SJSA1 (cell line): ENCODE measurements at places on chromosomes 12 and 14. TPM values are rescaled to one million over a fixed set of nuclear protein-coding genes. Genes with fewer than 3 reads are reported as not detected.
A peak's percentile ranks its signal among the peaks of the same experiment; 100 is the strongest.

GRCh38 chr12:120663741-120664140 is 23.2 kb upstream of the MLEC start:
- H3K4me1 ChIP-seq, result no peaks in the 10 kb centered on the region
- DNase-seq, result no peak
- H3K27ac ChIP-seq, result no peak overlapping the region
- H3K27me3 ChIP-seq, result no peaks in the 10 kb centered on the region

DNA sequence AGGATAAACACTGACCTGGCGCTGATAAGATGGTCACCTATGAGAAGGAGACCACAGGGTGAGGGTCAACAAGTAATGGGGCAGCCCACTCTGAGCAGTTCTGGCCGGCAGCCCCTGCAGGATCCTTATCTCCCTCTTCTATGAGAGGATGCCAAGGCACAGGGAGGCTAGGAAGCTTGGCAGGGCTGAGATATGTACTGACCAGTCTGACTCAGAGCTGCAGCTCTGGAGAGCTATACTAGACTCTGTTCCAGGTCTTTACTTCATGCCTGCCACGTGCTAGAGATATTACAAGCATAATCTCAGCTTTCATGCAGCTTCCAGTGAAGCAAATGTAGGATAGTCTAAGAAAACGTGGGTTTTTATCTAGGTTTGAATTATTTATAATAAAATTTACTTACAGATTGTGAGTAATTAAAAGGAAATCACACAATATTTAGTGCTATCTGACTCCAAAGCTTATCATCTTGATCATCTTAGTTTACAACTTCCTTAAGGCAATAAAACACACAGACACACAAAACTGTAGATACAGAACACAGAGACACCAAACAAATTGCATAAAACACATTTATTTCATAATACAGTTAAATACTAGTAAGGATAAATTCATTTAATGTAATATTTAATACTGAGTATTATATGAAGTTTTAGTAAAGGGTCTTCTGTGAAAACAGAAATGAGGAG is 32.3 kb downstream of the GIT2 start:
- H3K36me3 ChIP-seq, result peaks cover 75% of the 10 kb centered on the region
- DNase-seq, result no peak
- H3K4me1 ChIP-seq, result no peaks in the 10 kb centered on the region
- no peak overlapping the region for H3K4me3 ChIP-seq
- no peaks in the 10 kb centered on the region for H3K27me3 ChIP-seq

DNA sequence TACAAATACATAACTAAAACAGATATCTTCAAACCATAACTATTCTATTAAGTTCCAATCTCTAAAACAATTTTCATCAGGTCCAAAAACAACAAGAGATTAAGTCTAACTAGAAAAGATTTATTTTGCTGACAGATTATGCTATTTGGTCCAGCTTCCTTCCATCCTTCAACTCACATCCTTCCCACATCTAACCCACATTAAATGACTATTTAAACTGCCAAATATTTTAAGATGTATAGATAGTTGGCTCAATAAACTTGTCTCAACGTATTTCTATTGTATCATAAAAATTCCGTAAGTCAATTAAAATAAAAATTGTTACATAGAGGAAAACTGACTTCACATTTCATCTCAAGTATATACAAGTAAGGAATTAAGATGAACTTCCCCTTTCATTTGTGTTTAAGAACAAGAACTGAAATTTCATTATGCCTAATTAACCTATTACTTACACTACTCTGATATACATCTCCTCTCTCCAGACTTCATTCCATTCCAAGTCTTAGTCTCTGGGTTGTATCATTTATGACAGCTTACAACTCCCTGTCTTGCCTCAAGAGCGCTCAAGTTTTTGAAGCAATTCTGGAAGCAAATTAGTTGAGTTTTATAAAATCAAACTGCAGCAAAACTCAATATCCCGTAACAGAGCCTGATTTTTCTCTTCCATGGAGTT is 25.4 kb downstream of the PAWR start:
- peaks cover 31% of the 10 kb centered on the region for H3K4me1 ChIP-seq
- DNase-seq, result no peak
- H3K27me3 ChIP-seq, result no peaks in the 10 kb centered on the region
- no peak overlapping the region for H3K27ac ChIP-seq

GRCh38 chr12:93273834-93274564 is 103.7 kb upstream of the NUDT4 start:
- H3K27ac ChIP-seq, result no peak overlapping the region
- H3K4me3 ChIP-seq, result no peak overlapping the region

- peak overlapping the region; percentile 30; the same call in 1 of the 2 replicates for H3K27ac ChIP-seq
- peaks cover 16% of the 10 kb centered on the region for H3K4me1 ChIP-seq
- H3K27me3 ChIP-seq, result no peaks in the 10 kb centered on the region
- no peaks in the 10 kb centered on the region for H3K36me3 ChIP-seq
These were observed 10.4 kb downstream of the BEST3 start for GRCh38 chr12:69688471-69689427.

GRCh38 chr12:122969676-122970075 is 3.4 kb upstream of the ABCB9 start:
- H3K36me3 ChIP-seq, result no peaks in the 10 kb centered on the region
- no peak for DNase-seq
- H3K4me3 ChIP-seq, result no peak overlapping the region
- no peak overlapping the region for H3K27ac ChIP-seq
- no peaks in the 10 kb centered on the region for H3K27me3 ChIP-seq

DNA sequence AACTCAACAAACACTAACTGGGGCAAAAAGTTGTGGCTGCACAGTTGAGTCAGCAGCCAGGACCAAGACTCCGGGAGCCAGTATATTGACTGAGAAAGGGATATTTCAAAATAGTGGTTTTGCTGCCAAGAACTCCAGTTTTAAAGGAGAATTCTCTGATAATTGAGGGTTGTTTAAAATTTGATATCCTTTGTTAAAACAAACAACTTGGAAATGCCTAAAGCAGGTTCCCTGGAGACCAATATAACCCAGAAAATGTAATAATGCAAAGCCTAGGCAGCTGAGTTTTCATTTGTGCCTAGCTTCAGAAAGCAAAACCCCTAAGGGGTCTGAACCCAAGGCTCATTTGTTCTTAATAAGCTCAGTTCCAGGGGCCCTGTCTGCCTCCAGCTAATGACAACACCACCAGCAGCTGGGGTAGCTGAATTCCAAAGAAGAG is 311.7 kb upstream of the CCDC196 start:
- no peak overlapping the region for H3K27ac ChIP-seq
- no peak overlapping the region for H3K4me3 ChIP-seq

DNA sequence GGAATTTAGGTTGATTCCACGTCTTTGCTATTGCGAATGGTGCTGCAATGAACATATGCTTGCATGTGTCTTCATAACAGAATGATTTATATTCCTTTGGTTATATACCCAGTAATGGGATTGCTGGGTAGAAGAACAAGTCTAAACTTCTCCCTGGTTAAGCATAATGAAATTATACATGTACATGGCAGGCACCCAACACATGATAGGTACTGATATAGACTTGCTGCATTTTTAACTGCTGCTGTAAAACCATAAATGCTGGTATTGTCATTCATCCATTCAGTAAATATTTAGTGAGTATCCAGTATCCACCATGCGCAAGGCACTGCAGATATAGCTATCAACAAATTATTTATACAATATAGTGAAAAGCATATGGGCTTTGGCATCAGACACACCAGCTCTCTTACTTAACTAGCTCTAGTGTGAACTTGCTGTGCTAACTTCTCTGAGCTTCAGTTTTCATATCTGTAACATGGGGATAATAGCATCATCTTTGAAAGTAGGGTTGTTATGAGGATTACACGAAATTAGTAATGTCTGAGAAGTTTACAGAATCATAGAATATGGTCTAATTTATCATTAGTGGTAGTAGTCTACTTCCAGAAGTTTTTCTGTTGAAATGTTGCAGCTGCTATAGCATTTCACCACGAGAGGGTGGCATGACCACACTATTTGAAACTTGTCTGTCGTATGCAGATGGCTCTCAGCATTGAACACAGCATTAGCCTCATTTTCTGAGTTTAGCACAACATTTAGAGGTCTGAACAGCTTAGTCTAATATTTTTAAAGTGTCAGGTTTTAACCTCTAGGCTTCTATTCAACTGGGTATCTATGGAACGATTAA is 32.0 kb upstream of the SEL1L start:
- H3K27ac ChIP-seq, result no peak overlapping the region
- no peak for DNase-seq
- no peaks in the 10 kb centered on the region for H3K36me3 ChIP-seq
- no peak overlapping the region for H3K4me3 ChIP-seq

DNA sequence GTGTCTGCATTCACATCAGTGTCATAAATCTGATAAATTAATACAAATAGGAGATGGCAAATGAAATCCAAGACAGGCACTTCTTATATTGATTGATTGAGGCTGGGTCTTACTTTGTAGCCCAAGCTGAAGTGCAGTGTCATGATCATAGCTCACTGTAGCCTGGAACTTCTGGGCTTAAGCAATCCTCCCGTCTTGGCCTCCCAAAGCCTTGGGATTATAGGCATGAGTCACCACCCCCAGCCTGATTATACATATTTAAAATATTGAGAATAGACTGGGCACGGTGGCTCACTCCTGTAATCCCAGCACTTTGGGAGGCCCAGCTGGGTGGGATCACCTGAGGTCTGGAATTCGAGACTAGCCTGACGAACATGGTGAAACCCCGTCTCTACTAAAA is 51.3 kb downstream of the MARK3 start:
- no peak overlapping the region for H3K4me3 ChIP-seq
- H3K4me1 ChIP-seq, result no peaks in the 10 kb centered on the region
- no peaks in the 10 kb centered on the region for H3K27me3 ChIP-seq
- DNase-seq, result no peak

DNA sequence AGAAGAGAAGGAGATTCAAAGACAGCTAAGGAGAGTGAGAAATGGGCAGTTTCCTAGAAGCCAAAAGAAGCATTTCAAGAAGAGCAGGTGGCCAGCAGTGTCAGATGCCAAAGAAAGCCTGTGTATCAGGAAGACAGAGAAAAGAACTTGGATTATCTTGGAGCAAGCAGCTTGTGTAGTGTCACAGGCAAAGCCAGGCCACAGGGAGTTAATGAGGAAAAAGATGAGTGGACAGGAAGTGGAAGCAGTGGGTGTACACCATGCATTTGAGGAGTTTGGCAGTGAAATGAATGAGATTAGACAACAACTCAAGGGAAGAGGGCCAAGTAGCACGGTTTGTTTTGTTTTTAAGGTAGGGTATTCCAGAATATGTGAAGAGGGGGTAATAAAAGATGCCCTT is 5.6 kb upstream of the MYH7 start:
- H3K4me3 ChIP-seq, result no peak overlapping the region
- H3K4me1 ChIP-seq, result no peaks in the 10 kb centered on the region
- no peaks in the 10 kb centered on the region for H3K36me3 ChIP-seq
- H3K27me3 ChIP-seq, result peaks cover 6% of the 10 kb centered on the region; the same call in 1 of the 2 replicates
- H3K27ac ChIP-seq, result no peak overlapping the region
- no peak for DNase-seq

BCDIN3D gene
- total RNA-seq, result 0.60 and 4.3 TPM in 2 replicates

USP44 gene
- 0.44 and 1.6 TPM in 2 replicates for total RNA-seq

TMEM229B gene
- total RNA-seq, result 0.71 and 10.9 TPM in 2 replicates

IL31 gene
- total RNA-seq, result not detected in 2 replicates
